ENCODE measurements at places on chromosomes 12 and 14.

DNA sequence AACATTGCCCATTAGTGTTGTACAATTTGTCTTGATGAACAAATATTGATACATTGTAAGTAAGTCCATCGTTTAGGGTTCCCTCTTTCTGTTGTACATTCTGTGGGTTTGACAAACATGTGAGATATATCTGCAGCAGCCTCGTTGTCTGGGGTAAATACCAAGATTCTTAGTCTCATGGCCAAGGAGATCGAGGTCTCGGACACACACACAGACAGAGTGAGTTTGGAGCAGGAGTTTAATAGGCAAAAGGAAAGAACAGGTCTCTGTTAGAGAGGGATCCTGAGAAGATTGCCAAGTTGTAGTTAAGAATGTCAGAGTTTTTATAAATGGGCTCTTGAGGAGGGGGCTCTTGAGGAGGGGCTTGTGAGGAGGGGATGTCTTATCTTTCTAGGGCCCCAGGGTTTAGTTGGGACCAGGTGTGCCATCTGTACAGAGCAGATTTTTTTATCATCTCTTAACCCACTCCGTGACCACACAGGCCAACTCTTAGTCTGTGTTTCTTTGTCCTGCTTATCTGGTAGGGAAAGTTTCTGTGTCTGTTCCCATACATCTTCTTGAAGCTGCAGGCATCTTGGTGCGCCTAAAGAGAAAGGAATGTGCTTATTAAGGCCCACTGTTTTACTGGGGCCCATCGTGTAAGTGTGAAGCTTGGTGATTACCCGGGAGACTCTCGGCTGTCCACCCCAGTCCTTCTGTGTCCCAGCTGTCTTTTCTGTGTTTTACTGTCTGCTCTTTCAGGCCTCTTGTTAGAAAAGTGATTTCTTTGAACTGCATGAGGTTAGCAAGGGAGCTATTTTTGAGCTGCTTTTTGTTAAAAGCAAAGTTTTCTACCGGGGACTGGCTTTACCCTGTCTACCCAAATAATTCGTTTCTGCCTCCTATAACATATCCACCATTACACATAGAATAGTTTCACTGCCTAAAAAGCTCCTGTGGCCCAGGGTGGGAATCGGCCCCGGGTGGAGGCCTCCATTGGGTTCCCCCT lies 22.4 kb upstream of the CLEC2D start:
- DNase-seq: no peak

GRCh38 chr14:21382095-21382494 lies 1.7 kb downstream of the SUPT16H start:
- no peak for DNase-seq

DNA sequence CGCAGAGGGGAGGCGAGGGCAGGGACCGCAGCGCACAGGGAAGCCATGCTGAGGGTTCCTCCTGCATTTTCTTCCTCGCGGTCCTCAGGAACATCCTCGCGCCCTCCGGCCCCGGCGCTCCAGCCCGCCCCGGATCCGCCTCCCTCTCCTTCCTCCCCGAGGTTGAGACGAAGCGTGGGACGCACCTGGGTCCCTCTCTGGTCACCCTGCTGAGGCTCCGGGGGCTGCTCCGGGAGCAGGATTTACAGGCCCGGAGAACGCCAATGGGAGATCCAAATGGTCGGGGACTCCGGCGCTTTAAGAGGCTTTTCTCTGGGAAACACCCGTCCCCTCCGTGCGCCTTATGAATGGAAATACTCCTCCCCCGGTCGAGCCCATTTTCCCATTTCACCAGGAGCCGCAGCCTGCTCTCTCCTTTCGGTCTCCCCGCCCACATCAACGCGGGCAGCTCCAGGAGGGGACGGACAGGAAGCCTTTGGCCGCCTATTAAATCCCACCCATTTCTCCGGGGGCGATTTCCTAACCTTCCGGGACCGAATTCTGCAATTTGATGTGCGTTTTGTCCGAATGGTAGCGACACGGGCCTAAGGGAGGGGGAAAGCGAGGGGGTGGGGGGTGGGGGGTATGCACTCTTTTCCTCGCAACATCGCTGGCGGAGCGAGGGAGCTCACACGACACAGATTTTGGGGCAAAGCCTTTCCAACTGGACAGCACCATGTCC lies at the start of gene UNC79:
UNC79 (plus strand) TSS at position 625 of the 721 bp plus-strand sequence; CDS start at position 716, 91 bp downstream.
- no peak for DNase-seq

DNA sequence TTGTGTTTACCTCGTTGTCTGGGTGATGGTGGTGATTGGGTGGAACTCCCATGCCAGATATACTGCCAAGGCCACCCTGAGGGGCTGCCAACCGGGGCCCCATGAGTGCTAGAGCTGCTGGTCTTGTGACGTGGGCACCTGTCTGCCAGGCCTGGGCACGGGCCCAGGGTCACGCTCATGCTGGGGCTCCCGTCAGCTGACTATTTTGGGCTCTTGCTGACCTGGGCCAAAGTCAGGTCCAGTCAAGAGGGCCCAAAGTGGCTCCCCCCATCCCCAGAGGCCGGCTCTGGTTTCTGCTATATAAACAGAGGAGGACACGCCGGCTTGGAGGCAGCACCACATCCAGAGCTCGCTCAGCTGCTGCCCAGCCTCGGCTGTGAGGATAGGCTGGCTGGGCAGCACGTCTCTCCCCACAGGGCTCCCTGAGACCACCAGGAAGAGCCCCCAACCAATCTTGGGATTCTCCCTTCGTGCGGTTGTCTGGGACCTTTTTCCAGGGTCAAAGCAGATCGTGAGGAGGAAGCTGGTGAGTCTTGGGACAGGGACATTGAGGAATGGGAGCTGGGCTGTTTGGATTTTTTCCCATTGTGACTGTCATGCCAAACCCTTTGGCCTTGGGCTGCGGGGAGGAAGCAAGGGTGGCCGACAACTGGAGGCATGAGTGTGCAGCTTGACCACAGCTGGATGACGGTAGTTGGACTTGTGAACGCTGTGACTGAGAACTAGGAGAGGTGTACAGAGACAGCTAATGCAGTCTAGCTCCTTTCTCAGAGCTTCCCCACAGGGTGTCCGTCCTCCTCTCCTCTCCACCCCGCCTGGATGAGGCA lies 7.6 kb upstream of the NR4A1 start:
- no peak for DNase-seq

GRCh38 chr12:95083471-95083870 lies 10.1 kb upstream of the NR2C1 start:
- DNase-seq: no peak

GRCh38 chr12:62232143-62232729 lies 28.0 kb upstream of the USP15 start:
- DNase-seq: no peak

- DNase-seq: no peak
Measured at GRCh38 chr12:94207849-94208621, 59.7 kb downstream of the PLXNC1 start.

DNA sequence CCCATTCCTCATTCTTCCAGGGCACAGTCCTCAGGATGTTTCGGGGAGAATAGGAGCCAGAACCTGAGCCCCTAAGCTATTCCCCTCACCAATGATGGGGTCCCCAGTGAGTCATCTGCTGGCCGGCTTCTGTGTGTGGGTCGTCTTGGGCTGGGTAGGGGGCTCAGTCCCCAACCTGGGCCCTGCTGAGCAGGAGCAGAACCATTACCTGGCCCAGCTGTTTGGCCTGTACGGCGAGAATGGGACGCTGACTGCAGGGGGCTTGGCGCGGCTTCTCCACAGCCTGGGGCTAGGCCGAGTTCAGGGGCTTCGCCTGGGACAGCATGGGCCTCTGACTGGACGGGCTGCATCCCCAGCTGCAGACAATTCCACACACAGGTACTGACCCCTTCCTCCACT lies 1.3 kb downstream of the SLC39A5 start:
- no peak for DNase-seq

GRCh38 chr12:130347588-130347987 lies 9.9 kb downstream of the PIWIL1 start:
- DNase-seq: no peak

GRCh38 chr14:60174352-60175254 lies 9.4 kb upstream of the DHRS7 start:
- DNase-seq: no peak

DNA sequence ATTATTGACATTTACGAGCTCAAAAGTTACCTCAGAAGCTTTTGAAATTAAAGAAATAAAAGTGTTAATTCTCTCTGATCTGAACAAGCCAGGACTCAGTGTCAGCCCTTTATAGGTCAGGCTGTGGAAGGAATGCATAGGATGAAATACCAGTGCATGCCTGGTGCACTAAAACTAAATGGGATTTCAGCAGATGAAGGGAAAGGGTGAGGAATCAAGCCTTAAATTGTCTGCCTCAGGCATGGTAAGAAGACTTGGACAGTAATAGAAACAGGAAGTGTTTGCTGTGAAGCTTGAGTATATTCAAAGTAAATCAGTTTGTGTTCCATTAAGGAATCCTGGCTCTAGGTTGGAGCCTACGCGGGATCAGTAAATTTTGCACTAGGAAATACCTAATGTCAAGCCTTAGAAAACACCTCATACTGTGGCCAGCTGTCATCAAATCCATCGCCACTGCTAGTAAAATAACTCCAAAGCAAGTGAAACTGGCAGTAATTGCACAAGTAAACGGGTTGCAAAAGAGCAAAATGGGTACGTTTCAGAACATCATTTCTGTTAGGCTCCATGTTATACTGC lies 76.3 kb downstream of the PDE3A start:
- no peak for DNase-seq

DNA sequence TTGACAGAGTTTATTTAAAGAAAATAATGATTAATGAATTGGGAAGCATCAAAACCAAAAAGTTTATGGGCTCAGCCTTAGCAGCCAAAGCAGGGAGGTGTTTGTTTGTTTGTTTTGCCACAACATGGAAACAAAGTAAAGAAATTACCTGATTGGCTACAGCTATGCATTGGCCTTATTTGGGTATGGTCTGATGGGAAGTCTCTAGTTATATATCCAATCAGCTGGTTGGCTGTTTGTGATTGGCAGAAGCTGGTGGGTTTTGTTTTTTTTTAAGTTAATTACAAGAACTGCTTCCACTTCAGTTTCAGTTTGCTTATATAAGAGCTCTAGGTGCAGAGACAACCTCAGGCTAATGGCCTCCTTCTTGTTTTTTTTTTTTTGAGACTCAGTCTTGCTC lies 4.6 kb upstream of the LEMD3 start:
- no peak for DNase-seq

DNA sequence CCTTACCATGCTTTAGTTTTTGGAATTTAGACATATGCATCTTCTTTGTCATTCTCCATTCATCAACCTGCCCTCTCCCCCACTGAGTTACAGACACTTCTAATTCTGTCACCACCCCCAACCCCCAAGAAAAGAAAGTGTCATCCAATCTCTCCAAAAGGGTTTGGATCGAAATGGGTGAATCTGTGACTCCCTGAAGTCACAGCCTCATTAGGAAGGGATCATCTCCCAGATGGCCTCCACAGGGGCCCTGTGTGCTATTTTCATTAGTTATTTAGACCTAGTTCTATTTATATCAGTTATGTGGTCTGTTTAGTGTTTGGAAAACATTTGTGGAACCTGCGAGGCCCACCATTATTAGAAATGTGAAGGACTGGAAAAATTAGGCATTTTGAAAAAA lies 191.0 kb upstream of the ATP2B1 start:
- no peak for DNase-seq

DNA sequence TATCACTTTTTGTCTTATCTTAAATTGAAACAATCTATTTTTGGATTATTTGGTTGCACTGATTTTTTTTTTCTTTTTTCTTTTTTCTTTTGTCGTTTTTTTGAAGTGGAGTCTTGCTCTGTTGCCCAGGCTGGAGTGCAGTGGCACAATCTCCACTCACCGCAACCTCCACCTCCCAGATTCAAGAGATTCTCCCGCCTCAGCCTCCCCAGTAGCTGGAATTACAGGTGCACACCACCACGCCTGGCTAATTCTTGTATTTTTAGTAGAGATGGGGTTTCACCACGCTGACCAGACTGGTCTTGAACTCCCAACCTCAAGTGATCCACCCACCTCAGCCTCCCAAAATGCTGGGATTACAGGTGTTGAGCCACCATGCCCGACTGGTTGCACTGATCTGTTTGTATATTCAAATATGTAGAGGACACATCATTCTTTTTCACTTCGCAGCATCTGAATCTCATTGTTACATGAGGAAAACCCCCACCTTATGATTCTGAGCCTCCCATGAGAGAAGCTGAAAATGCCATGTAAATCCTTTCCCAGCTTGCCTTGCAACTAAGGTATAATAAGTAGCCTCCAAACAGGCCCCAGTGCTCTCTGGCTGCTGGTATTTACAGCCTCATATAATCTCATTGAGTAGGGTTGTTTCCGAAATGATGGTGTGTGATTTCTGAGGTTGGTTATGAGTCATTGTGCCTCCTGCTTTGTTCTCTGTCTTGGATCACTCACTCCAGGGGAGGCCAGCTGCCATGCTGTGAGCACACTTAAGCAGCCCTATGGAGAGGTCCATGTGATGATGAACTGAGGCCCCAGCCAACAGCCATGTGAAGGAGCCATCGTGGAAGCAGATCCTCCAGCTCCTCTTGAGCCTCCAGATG lies 5.2 kb upstream of the HSP90B1 start:
- no peak for DNase-seq

DNA sequence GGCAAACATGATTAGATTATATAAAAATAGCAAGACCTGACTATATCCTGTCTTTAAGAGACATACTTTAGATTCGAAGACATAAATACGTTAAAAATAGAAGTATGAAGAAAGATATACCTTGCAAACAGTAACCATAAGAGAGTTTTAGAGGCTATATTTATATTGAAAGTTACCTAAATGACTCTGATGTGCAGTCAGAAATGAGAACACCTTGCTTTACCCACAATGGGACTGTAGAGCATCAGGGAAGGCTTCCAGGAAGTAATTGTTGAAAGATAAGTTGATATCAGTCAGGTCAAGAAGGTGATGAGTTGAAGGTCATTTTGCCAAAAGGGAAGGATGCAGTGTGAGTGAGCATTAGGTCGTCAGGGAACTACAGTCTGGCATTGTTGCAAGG lies 110.2 kb downstream of the NEDD1 start:
- DNase-seq: no peak

- DNase-seq: no peak
Measured at GRCh38 chr14:53022593-53022992, 71.7 kb upstream of the FERMT2 start.

DNA sequence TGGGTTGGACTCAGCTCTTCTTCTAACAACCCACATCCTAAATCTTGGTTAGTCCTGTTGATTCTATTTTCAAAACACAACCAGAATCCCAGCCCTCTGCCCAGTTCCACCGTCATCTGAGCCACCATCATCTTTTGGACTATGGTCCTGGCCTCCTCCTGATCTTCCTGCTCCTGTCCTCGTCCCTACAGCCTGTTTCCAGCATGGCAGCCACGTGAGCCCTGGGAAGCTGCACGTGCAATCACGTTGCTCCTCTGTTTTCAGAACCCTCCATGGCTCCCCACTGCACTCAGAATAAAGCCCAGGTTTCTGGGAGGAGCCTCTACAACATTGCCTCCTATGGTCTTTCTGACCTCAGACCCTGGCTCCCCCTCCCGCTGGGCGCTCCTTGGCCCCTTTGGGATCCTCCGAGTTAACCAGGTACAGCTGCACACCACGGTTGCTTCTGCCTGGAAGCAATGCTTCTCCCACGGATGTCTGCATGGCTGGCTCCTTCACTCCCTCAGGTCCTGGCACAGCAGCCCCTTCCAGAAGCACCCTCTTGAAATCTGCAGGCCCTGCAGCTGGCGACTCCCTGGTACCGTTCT lies 44.5 kb downstream of the BEGAIN start:
- no peak for DNase-seq

All from stimulated activated CD8-positive, alpha-beta memory T cell treated with anti-CD3 and anti-CD28 coated beads, Interleukin-7, amount 100 ng/mL, for 1 hour (primary cell).